CD4-positive, alpha-beta T cell treated with Interleukin-6 for 4 hours (primary cell): ENCODE measurements at places on chromosomes 6 and 20.

- peak; percentile 45 for DNase-seq
These were observed 719 bp upstream of the EDN1 start for GRCh38 chr6:12289365-12289919.

DNA sequence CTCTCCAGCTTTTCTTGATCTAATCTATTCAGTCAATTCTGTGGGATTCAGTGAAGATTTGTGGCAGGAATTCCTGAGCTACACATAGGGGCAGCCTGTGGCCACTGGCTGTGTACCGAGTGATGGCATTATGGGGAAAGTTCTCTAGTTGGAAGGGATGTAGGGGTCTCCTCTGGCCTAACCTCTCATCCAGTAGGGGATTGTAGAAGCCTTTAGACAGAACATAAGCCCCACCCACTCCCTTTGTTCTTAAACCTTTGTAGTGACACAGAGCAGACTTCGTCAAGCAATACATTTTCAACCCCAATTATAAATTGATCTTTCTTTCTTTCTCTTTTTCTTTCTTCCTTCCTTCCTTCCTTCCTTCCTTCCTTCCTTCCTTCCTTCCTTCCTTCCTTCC lies 188.9 kb downstream of the QKI start:
- DNase-seq: no peak

DNA sequence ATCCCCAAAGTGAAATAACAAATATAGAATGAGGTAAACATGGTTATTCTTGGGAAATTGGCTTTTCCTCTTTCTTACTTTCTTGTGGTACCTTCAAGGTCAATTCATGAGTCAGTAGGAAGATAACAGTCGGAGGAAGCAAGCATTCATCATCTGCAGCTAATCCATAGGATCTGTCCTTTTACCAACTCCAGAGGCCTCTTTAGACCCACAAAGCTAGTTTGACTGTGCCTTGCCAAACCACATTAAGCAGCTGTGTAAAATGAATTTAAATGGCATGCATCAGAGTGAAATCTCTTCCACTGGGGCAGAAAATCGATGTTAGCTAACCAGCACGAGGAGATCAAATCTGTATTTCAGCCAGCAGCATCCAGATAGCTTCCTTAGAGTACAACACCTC lies 171.3 kb downstream of the TMEM242 start:
- DNase-seq: no peak

GRCh38 chr6:53837865-53838769 lies 43.3 kb downstream of the LRRC1 start:
- DNase-seq: no peak

DNA sequence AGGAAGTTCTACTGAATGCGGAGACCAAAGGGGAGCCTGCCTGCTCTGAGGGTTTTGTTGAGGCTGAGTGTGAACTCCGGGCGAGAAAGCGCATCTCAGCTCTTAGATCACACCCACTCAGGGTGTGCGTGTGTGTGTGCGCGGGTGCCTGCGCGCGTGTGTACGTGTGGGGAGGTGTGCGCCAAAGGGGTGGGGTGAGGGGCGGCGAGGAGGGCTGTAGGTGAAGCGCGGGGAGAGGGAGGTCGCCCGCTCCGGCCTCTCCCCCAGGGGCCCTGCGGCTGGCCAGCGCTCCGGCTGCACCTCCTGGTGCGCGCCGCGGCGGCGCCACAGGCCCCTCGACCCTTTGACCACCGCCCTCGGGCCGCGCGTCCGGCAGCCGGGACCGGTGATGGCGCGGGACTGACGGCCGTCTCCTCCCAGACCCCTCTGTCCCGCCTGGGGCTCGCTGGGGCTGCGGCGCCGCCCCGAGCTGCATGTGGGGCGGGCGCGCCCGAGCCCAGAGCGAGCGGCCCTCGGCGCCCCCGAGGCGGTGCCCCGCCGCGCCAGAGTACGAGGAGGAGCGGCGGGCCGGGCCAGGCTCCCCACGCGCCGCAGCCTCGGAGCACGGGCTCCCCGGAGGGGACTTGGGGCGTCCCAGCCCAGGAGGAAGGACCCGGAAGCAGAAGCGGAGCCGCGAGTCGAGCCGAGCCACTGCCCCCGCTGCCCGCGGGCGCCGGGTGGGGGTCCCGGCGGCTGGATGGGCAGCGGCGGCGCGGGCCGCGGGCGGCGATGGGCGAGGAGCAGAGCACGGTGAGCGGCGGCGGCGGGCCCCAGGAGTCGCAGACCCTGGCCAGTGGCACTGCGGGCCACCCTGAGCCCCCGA lies at the start of gene RNF217:
TSS of gene RNF217 (plus strand) at position 661 of the 862 bp plus-strand sequence. CDS start at position 769, 108 bp downstream.
- DNase-seq: peak; percentile 13

- no peak for DNase-seq
These were observed 88.2 kb downstream of the KCNB1 start for GRCh38 chr20:49394264-49394663.

DNA sequence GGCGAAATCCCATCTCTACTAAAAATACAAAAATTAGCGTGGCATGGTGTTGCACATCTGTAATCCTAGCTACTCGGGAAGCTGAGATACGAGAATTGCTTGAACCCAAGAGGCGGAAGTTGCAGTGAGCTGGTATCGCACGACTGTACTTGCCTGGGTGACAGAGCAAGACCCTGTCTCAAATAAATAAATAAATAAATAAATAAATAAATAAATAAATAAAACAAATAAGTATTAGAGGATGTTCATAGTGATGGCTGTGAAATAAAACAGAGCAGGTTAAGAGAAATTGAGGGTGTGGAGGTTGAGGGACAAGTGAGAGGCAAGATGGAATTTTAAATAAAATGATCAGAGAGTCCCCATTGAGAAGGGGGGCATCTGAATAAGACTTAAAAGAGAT lies 124.7 kb upstream of the DST start:
- DNase-seq: no peak

- DNase-seq: no peak
These were observed 526.0 kb downstream of the EPM2A start for GRCh38 chr6:145209272-145209671.

DNA sequence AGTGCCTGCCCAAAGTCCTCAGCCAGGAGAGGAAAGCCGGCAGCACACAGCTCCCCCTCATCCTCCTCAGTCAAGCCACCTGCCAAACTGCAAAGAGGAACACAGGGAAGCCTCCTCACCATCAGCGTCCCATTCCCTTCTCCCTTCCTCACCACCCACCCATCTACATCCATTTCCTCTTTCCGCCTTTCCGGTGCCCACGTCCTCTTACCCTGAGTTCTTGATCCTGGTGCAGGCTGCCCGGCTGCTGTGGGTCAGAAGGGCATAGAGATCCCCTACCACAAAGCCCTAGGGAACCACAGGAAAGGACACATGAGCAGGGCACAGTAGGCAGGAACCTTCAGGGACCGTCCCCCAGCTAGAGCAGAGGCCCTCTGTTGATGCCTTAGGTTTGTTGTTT lies 6.0 kb downstream of the GNMT start:
- no peak for DNase-seq

GRCh38 chr6:144377586-144378210 lies 92.6 kb downstream of the UTRN start:
- DNase-seq: no peak

DNA sequence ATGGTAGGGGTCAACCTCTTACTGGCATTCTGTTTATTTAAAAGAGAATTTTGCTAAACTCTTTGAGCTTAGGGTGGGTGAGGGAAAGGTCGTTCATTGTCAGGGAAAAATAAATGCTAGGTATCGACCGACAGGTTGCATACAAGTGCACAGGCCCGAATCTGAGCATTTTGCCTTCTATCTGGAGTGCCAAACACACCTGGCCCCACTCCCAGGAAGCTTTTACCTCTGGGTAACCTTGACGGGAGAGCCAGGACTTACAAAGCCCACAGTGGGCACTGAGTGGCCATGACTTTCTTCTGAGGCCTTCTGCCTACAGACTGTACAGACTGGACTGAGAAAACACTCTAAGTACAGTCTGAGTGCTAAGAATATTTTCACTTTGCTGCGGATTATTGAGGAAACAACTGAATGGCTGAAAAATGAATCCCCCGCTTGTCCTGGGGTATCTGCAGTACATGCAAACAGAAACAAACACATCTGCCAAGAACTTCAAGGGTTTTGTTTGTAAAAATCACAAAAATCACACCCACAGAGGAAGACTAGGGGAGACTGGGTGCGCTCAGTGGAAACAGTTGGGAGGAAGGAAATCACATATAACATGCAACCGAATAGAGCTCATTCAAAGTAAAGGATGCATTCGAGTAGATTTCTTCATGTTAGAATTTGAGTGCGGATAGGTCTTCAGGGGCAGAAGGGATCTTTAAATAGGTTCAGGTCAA lies 152.8 kb downstream of the NFATC2 start:
- no peak for DNase-seq
